Suppressor macrophage treated with lipopolysaccharide for 4 hours (primary cell): ENCODE measurements at places on chromosomes 2 and 18.

DNA sequence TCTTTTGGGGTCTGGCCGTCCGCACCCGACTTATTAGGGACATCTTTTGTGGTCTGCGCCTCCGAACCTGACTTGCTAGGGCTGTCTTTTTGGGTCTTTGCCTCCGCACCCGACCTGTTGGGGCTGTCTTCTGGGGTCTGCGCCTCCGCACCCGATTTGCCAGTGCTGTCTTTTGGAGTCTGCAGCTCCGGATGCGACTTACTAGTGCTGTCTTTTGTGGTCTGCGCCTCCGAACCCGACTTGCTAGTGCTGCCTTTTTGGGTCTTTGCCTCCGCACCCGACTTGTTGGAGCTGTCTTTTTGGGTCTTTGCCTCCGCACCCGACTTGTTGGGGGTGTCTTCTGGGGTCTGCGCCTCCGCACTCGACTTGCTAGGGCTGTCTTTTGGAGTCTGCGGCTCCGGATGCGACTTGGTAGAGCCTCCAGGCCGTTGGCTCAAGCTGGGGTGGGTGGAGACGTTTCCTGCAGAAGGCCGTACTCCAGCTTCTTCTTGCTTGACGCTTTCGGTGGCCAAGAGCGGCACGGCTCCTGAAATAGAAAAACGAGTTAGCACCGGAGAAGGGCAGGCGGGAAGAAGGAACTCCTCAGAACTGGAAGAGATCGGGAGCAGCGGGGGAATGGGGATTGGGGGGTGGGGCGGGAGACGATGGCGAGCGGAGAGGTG lies 498 bp downstream of the TGOLN2 start:
- peak; percentile 45 for DNase-seq

DNA sequence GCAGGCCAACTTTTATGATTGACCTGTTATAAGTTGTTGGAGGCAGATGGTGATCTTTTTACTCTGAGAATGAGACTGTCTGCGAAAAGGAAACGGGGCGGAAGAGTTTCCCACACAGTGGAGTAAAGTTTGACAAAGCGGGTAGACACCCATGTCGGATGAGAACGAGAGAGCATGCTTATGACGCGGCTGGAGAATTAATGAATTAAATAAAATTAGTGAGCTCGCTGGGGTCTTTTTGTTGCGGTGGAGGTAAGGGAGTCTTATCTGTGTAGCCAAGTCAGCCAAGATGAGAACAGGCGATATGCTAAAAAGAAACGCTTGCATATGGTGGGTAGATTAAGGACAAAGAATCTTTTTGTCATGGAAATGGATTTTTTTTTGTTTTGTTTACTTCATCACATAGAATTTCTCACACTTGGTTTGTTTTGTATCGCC lies 1.8 kb downstream of the SALL3 start:
- no peak for DNase-seq

- DNase-seq = no peak
These were observed 158.4 kb downstream of the GALNT14 start for GRCh38 chr2:30979822-30980245.

- DNase-seq = no peak
These were observed 184.7 kb upstream of the DLGAP1 start for GRCh38 chr18:4639628-4640310.

GRCh38 chr2:175154661-175155082 lies 13.3 kb downstream of the ATF2 start:
- DNase-seq = no peak

GRCh38 chr2:203690441-203691047 lies 15.9 kb upstream of the CD28 start:
- no peak for DNase-seq

- DNase-seq = no peak
These were observed 105.8 kb downstream of the MTCL1 start for GRCh38 chr18:8811115-8811514.

GRCh38 chr2:183149489-183149888 lies 25.2 kb downstream of the NUP35 start:
- no peak for DNase-seq

DNA sequence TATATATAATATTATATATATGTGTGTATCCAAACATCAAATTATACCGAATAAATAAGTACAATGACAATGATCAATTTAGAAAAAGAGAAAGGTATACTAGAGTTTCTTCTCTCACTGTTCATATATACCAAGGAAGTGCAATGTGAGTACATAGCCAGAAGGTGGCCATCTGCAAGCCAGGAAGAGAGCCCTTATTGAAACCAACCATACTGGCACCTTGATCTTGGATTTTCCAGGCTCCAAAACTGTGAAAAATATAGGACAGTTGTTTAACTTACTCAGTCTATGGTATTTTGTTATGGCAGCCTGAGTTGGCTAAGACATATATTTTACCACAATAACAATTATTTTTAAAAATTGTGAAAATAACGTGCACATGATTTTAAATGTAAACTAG lies 1490.2 kb upstream of the SLC39A10 start:
- DNase-seq = peak; percentile 25

DNA sequence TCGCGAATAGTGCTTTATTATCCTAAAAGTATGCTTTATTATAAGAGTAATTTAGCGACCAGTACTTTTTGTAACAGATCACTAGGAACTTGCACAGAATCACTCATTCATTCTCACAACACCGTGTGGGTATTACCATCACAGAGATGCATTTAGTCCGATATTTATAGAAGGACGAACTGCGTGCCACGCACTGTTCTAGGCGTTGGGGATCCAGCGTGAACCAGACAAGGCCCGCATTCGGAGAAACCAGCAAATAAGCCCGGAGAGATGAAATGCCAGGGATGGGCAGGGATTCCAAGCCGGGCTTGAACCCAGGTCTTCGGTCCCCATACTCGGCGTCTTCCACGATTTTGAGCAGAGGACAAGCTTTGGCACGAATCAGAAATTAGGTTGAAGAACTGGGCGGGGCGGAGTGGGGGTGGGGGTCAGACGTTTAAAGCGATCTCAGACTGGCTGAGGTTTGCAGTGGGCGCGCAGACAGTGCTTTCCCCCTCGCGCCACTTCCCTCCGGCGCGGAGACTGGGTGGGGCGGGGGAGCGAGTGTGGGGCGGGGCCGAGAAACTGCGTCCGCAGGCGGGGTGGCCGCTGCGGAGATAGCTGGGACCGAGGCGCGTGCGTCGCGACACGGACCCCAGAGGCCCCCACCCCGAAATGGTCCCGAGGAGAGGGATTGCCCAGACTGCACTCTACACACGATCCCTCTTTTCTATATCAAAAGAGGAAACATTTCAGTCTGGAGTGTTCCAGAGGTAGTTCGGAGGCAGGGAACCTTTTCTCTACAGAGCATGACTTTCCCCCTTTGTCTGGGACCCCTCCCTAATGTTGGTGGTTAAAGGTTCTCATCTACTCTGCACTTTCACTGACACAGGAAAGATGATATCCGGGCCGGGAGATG lies 1.1 kb upstream of the CXCR4 start:
- peak; percentile 69 for DNase-seq

GRCh38 chr2:235048549-235048948 lies 96.7 kb downstream of the SH3BP4 start:
- DNase-seq = no peak
